ENCODE measurements at places on chromosomes 4 and X. TPM values are rescaled to one million over a fixed set of nuclear protein-coding genes. Genes with fewer than 3 reads are reported as not detected.
A peak's percentile ranks its signal among the peaks of the same experiment; 100 is the strongest.

DNA sequence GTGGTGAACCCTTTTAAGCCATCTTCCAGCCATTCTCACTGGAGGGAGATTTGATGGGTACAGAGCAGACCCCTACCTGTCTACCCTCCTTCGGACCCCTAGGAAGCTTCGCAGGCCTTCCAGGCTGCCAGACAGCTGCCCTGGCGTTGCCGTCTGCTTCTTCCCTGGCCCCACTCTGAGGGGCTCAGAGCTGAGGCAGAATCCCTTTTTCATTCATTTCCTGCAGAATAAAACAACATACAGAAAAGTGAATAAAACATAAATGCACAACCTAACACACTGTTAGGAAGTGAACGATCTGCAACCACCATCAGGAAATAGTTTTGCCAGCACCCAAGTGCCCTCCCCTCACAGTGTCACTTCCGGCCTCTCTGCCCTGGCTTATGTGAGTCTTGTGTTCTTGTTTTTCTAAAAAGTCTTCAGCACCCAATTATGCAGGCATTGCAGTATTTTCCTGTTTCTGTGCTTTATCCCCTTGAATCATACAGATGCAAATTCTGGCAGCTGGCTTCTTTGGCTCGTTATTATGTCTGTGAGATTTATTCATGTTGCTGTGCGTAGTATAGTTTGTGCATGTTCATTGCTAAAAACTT lies 5.6 kb upstream of the ADD1 start:
- no peak overlapping the region for H3K27ac ChIP-seq
- no peaks in the 10 kb centered on the region for H3K27me3 ChIP-seq
- DNase-seq, result no peak
- peaks cover 5% of the 10 kb centered on the region for H3K4me1 ChIP-seq
- H3K36me3 ChIP-seq, result no peaks in the 10 kb centered on the region

GRCh38 chrX:103704863-103705262 lies 5.8 kb upstream of the TMEM31 start:
- no peaks in the 10 kb centered on the region for H3K27me3 ChIP-seq
- no peak overlapping the region for H3K27ac ChIP-seq
- DNase-seq, result no peak
- no peaks in the 10 kb centered on the region for H3K4me1 ChIP-seq
- no peaks in the 10 kb centered on the region for H3K36me3 ChIP-seq
- no peak overlapping the region for H3K4me3 ChIP-seq

DNA sequence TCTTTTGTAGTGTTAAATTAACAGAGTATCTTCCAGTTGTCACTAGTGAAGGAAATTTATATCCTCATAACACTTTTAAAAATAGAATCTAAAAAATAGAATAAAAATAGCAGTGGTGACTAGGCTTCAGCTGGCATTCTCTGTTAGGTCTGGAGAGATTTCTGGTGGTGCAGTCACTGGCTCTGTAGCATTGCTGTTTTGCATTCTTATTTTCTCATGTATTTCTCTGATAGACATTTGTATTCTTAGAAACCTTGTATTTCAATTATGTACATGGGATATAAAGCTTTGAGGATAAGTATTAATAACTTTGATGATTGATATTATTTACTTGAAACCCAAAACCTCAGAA lies 87.6 kb downstream of the TMEM131L start:
- H3K36me3 ChIP-seq, result no peaks in the 10 kb centered on the region
- H3K27ac ChIP-seq, result no peak overlapping the region

- no peak overlapping the region for H3K27ac ChIP-seq
- H3K4me1 ChIP-seq, result peaks cover 6% of the 10 kb centered on the region
- DNase-seq, result no peak
- no peak overlapping the region for H3K4me3 ChIP-seq
Measured at GRCh38 chr4:48914311-48914710, 7.7 kb upstream of the OCIAD2 start.

DNA sequence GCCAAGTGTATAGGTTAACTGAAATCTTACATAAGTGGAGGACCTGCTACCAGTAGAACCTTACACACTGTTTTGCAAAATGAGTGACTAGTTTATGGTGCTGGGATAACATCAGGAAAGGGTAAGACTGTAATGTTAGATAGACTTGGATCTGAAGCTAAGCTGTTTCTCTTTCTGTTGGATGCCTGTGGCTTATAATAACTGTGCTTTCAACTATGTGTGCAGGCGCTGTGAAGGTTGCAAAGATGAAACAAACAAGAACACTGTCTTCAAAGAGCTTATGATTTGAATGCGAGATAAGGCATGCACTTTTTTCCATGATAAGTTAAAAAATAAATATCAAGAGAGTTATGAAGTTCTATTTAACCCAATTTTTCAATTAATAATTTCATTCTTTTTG lies 34.5 kb upstream of the LCORL start:
- no peak overlapping the region for H3K4me3 ChIP-seq
- DNase-seq, result no peak
- no peaks in the 10 kb centered on the region for H3K36me3 ChIP-seq

DNA sequence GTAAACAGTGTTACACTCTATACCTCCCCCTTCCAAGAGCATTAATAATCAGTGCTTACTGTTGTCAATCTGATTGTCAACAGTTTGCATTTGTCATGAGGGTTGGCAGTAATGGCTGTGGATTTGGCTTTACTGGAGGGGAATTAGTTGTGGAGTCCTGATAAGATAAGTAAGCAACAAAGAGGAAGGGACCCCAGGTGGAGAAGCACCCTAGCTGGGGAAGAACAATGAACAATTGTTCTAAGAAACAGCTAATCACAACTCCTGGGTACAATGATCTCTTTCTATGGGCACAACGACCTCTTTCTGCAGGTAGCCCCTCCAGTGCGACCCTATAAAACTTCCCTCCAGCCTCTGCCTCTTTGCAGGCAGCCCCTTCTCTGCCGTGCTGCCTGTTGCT lies 53.2 kb upstream of the CDKN2AIP start:
- no peak overlapping the region for H3K27ac ChIP-seq
- no peaks in the 10 kb centered on the region for H3K4me1 ChIP-seq
- no peak overlapping the region for H3K4me3 ChIP-seq
- DNase-seq, result no peak
- H3K36me3 ChIP-seq, result no peaks in the 10 kb centered on the region

CLDN34 gene
- total RNA-seq, result not detected

DNA sequence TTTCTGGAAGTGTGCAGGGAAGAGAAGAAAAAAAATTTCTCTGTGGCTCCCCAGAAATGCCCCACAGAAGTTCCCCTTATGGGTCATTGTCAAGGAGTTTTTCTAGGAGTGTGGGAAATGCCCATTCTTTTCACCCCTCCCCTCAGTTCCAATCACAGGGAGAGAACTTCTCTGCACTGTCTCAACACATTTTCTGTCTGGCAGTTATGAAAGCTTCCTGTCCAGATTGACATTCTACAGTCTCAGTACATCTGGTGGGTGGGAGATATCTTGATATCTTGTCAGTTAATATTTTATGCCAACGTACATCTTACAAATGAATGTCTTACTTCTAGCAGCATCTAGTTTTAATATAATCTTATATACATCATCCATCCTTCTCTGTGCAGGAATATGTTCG lies 566.8 kb upstream of the AADAT start:
- no peaks in the 10 kb centered on the region for H3K4me1 ChIP-seq
- no peaks in the 10 kb centered on the region for H3K36me3 ChIP-seq
- H3K27ac ChIP-seq, result no peak overlapping the region
- no peaks in the 10 kb centered on the region for H3K27me3 ChIP-seq
- no peak overlapping the region for H3K4me3 ChIP-seq

DNA sequence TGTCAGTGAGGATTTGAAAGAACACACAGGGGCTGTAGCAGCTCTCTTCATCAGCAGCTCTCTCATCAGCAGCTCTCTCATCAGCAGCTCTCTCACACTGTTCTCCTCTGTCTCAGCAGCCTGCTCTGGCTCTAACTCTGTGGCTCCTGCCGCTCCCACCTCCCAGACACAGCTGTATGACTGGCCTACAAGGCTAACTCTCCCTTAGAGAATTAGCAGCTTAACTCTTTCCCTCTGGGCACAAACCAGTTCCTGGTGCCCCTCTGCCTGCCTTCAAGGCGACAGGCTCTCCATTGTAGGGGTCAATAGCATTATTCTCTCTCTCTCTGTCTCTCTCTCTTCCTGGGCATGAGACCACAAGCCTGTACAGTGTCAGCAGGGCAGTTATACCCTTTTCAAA lies 385.6 kb upstream of the PCDH10 start:
- no peak overlapping the region for H3K4me3 ChIP-seq
- no peaks in the 10 kb centered on the region for H3K36me3 ChIP-seq

DNA sequence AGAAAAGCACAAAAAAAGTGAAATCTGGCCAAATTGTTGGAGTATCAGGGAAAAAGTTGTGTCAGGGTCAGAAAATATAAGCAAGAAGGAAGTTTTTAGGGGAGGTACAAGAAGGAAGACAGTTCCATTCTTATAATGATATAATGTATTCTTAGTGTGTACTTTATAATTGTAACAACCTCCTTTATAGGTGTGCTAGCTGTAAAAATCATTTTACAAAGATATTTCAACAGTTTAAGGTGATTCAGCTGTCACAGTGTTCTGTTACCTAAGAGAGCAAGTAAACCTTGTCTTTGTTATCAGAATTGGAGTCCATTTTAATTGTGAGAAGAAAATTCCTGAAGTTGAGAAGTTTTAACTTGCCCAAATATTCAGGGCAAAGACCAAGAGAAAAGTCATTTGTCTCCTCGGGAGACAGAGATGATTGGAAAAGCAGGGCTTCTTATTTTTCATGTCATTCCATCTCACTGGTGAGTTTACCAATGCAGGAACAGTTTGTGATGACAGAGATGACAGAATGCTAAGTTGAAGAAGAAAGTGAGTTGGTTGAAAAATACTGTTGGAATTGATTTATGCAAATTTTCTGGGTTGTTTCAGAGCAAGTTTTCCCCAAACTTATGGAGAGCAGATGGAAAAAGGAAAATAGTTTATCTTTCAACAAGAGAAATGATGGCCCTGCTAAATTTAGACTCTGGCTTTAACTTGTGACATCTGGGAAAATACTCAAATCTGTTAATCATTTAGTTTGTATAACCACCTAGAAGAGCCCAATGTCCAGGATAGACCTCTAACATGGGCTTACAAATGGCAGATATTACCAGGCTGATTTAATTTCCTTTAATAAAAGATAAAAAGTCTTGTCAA lies 14.8 kb downstream of the INTS6L start:
- H3K27ac ChIP-seq, result no peak overlapping the region
- no peaks in the 10 kb centered on the region for H3K4me1 ChIP-seq
- no peak for DNase-seq
- no peak overlapping the region for H3K4me3 ChIP-seq

GRCh38 chr4:8830611-8831200 lies 40.9 kb downstream of the HMX1 start:
- no peak overlapping the region for H3K27ac ChIP-seq
- peaks cover 22% of the 10 kb centered on the region for H3K4me1 ChIP-seq
- H3K36me3 ChIP-seq, result no peaks in the 10 kb centered on the region
- no peak overlapping the region for H3K4me3 ChIP-seq

DNA sequence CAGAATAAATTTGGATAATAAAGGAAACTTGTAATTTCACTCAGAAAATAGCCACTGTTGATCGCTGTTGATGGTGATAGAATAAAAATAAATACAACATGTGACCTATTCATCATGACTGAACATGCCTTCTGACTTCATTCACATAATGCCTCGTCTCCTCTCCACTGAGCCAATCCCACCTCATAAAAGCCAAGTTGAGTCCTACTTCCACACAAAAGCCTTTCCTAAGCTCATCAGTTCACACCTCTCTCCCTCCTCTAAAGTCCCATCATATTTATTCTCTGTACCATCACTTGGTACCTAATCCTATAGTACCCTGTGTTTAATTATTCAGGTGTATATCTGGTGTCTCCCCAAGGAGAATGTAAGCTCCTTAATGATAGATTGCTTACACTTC lies 37.7 kb downstream of the APOO start:
- no peak for DNase-seq
- no peak overlapping the region for H3K4me3 ChIP-seq
- H3K36me3 ChIP-seq, result no peaks in the 10 kb centered on the region
- no peak overlapping the region for H3K27ac ChIP-seq
- H3K4me1 ChIP-seq, result peaks cover 11% of the 10 kb centered on the region

DNA sequence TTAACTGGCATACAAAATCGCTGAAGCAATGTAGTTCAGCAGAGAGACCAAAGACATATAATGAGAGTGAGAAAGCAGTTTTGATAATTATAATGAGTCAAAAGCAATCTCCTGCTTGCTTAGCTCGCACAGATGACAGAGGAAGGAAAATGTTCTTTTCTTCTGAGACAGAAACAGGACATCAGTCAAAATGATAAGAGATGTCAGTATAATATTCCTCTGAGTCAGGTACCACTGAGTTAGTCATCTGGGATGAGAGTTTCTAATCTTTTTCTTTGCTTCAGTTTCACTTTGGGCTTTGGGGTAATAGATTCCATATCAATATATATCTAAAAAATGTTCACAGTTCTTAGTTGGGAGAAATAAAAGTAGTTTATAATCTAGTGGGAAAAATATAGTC lies 387.2 kb downstream of the PCDH7 start:
- no peak overlapping the region for H3K27ac ChIP-seq
- H3K4me3 ChIP-seq, result no peak overlapping the region
- no peak for DNase-seq
- no peaks in the 10 kb centered on the region for H3K27me3 ChIP-seq

DNA sequence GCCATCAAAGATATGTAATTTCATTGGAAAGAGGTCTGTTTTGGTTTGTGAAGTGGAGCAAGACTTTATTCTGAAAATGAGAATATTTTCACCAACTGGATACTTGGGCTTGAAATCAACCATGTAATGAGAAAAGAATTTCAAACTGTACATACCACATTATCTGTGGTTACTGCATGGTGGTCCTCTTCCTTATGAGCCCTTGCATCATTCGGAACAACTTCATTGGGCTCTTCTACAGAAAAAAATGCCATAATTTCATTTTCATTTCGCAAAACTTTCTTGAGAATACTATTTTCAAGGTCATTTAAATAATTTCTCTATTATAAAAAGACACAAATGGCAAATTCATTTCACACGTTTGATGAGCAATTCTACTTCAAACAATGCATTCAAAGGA lies 148.6 kb upstream of the RPS6KA6 start:
- H3K36me3 ChIP-seq, result no peaks in the 10 kb centered on the region
- peaks cover 26% of the 10 kb centered on the region for H3K4me1 ChIP-seq
- peak overlapping the region; percentile 94 for H3K27ac ChIP-seq
- no peak for DNase-seq
- H3K4me3 ChIP-seq, result no peak overlapping the region

FGFR3 gene
- 13.8 TPM for total RNA-seq

PLCXD1 gene
- 20.1 TPM for total RNA-seq

PCDH19 gene
- not detected for total RNA-seq

GRCh38 chr4:101135371-101136010 lies 211.8 kb downstream of the PPP3CA start:
- H3K27ac ChIP-seq, result no peak overlapping the region
- no peaks in the 10 kb centered on the region for H3K27me3 ChIP-seq
- DNase-seq, result no peak
- no peaks in the 10 kb centered on the region for H3K4me1 ChIP-seq
- H3K4me3 ChIP-seq, result no peak overlapping the region
- H3K36me3 ChIP-seq, result no peaks in the 10 kb centered on the region

PRRG3 gene
- total RNA-seq, result not detected

GLRA3 gene
- total RNA-seq, result not detected

STPG2 gene
- total RNA-seq, result not detected

PLAC8 gene
- total RNA-seq, result 123 TPM

- peaks cover 12% of the 10 kb centered on the region for H3K4me1 ChIP-seq
- H3K36me3 ChIP-seq, result no peaks in the 10 kb centered on the region
- H3K4me3 ChIP-seq, result no peak overlapping the region
- DNase-seq, result no peak
- no peak overlapping the region for H3K27ac ChIP-seq
Measured at GRCh38 chr4:121181493-121181892, 17.4 kb upstream of the TNIP3 start.

- no peaks in the 10 kb centered on the region for H3K4me1 ChIP-seq
- 0 out of 2 replicates have a peak, but pooled peaks cover 3% of the 10 kb centered on the region for H3K27me3 ChIP-seq
Measured at GRCh38 chr4:84099599-84099998, 399.5 kb downstream of the NKX6-1 start.

PABPC1L2A gene
- not detected for total RNA-seq
